ENCODE measurements at places on chromosomes 7 and 10.

- no peak overlapping the region for H3K27ac ChIP-seq
- no peaks in the 10 kb centered on the region for H3K27me3 ChIP-seq
- no peaks in the 10 kb centered on the region for H3K36me3 ChIP-seq
These were observed 178.0 kb downstream of the RNF216 start for GRCh38 chr7:5603241-5604140.

DNA sequence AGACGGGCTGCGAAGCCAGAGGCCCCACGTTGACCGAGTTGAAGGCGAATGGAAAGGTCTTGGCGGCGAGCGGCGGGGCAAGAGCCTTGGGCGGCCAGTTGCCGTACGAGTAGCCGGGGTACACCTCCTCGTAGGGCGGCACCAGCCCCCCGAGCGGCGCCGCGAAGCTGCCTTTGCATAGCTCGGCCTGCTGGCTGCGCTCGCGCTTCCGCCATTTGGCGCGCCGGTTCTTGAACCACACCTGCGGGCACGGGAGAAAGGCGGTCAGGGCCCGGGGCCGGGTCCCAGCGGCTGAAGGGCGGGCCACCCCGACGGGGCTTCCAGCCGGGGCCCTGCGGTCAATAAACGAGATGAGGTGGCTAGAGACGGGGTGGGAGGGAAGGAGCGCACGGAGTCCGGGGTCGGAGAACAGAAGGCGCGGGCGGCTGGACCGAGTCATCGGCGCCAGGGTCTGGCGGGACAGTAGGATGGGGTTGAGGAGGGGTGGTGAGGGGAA is 4.8 kb downstream of the ELOVL3 start:
- H3K4me1 ChIP-seq, result peaks cover 10% of the 10 kb centered on the region
- no peak overlapping the region for H3K27ac ChIP-seq
- H3K4me3 ChIP-seq, result peak overlapping the region; percentile 57
- DNase-seq, result peak; percentile 51
- no peaks in the 10 kb centered on the region for H3K36me3 ChIP-seq

DNA sequence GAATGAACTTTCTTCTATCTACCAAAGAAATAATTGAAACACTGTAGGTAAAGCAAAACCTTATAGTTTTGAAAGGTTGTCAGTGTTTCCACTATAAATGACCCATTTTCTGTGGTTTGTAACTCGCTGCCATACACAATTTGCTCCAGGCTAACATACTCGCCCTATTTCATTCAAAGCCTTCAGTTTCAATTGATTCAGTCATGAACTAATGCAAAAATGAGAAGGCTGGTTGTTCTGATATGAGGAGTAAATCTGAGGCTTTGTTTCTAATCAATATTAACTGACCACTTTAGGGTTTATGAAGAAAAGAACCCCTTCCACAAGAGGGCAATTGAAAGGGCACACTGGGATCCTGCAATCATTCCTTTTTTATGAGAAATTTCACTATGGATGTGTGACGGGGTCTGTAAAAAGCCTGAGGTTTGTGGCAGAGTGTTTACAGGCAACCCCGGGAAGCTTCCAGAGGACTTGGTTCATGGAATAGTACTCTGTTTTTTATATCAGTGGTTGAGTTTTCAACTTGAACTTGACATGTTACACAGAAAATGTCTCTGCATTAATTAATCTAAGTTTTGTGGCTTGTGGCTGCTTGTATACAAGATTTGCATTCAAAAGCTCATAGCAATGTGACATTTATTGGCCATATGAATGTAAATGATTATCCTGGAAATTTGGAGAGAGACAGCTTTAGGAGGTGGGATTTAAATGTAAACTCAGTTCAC is 133.2 kb downstream of the NRP1 start:
- H3K4me1 ChIP-seq, result no peaks in the 10 kb centered on the region
- H3K27me3 ChIP-seq, result no peaks in the 10 kb centered on the region
- no peak overlapping the region for H3K27ac ChIP-seq
- no peak for DNase-seq
- no peaks in the 10 kb centered on the region for H3K36me3 ChIP-seq
- no peak overlapping the region for H3K4me3 ChIP-seq

GRCh38 chr7:8120390-8121058 is 141.4 kb downstream of the ICA1 start:
- DNase-seq, result no peak
- H3K27me3 ChIP-seq, result no peaks in the 10 kb centered on the region
- H3K4me1 ChIP-seq, result peaks cover 52% of the 10 kb centered on the region
- no peak overlapping the region for H3K4me3 ChIP-seq
- no peak overlapping the region for H3K27ac ChIP-seq
- H3K36me3 ChIP-seq, result peaks cover 16% of the 10 kb centered on the region

DNA sequence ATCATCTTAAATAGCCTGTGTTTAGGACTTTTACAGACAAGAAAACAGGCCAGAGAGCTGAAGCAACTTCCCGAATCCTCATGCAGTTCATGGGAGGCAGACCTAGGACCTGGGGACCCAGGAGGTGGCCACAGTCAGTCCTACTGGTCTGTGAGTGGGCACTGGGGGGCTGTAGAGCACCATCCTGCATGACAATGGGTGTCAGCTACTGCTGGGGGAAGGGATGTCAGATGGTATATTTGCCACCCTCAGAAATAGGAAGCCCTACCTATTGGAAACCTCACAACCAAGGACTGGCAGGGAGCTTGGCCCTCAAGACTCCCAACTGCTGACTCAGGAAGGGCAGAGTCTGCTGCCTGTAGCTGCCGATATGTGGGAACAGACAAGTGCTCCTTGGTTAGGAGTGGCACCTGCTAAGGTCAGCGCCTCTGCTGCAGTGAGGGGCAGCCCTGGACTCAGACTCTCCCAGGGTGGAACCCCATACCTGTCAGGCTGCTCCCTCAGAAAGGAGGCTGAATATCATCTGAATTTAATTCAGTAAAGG is 29.7 kb downstream of the OGDH start:
- peak overlapping the region; percentile 100 for H3K27ac ChIP-seq
- H3K36me3 ChIP-seq, result peaks cover 53% of the 10 kb centered on the region
- H3K27me3 ChIP-seq, result no peaks in the 10 kb centered on the region

DNA sequence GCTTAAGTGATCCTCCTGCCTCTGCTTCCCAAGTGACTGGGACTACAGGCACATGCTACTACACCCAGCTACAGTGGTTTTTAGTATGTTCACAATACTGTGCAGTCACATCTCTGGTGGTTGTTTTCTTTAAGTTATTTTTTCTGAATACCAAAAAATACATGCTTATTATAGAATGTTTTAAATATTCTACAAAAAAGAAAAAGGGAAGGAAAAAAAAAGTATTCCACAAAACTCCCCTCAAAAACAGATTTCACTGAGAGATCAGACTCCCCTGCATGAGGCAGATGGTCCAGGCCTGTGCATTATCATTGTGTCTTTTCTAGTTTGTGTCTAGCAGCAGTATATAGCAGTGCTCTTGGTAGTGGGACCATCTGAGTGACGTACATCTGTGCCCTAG is 36.8 kb downstream of the OGDH start:
- H3K4me1 ChIP-seq, result peaks cover 38% of the 10 kb centered on the region
- DNase-seq, result no peak
- H3K27me3 ChIP-seq, result no peaks in the 10 kb centered on the region

- no peaks in the 10 kb centered on the region for H3K27me3 ChIP-seq
- H3K27ac ChIP-seq, result no peak overlapping the region
- no peaks in the 10 kb centered on the region for H3K36me3 ChIP-seq
- H3K4me1 ChIP-seq, result no peaks in the 10 kb centered on the region
These were observed 446.6 kb downstream of the ANKRD7 start for GRCh38 chr7:118671149-118671548.

GRCh38 chr7:10121631-10122030 is 852.0 kb upstream of the PHF14 start:
- H3K27me3 ChIP-seq, result no peaks in the 10 kb centered on the region
- H3K27ac ChIP-seq, result no peak overlapping the region
- no peaks in the 10 kb centered on the region for H3K36me3 ChIP-seq
- no peak for DNase-seq
- H3K4me3 ChIP-seq, result no peak overlapping the region

GRCh38 chr7:92798517-92799249 is 37.7 kb downstream of the CDK6 start:
- no peaks in the 10 kb centered on the region for H3K27me3 ChIP-seq
- no peak overlapping the region for H3K4me3 ChIP-seq
- H3K27ac ChIP-seq, result no peak overlapping the region
- DNase-seq, result no peak
- peaks cover 37% of the 10 kb centered on the region for H3K4me1 ChIP-seq

GRCh38 chr10:27710014-27710413 is 35.6 kb downstream of the MKX start:
- no peak for DNase-seq
- H3K27ac ChIP-seq, result no peak overlapping the region
- H3K4me1 ChIP-seq, result no peaks in the 10 kb centered on the region
- H3K36me3 ChIP-seq, result no peaks in the 10 kb centered on the region

GRCh38 chr7:51647931-51648351 is 331.3 kb upstream of the COBL start:
- no peak for DNase-seq
- H3K36me3 ChIP-seq, result no peaks in the 10 kb centered on the region
- H3K27ac ChIP-seq, result no peak overlapping the region
- H3K4me1 ChIP-seq, result no peaks in the 10 kb centered on the region
- H3K27me3 ChIP-seq, result no peaks in the 10 kb centered on the region

GRCh38 chr10:7577176-7577575 is 89.6 kb downstream of the ITIH5 start:
- DNase-seq, result no peak
- H3K36me3 ChIP-seq, result no peaks in the 10 kb centered on the region
- no peak overlapping the region for H3K4me3 ChIP-seq
- no peak overlapping the region for H3K27ac ChIP-seq
- H3K27me3 ChIP-seq, result no peaks in the 10 kb centered on the region
- H3K4me1 ChIP-seq, result no peaks in the 10 kb centered on the region

DNA sequence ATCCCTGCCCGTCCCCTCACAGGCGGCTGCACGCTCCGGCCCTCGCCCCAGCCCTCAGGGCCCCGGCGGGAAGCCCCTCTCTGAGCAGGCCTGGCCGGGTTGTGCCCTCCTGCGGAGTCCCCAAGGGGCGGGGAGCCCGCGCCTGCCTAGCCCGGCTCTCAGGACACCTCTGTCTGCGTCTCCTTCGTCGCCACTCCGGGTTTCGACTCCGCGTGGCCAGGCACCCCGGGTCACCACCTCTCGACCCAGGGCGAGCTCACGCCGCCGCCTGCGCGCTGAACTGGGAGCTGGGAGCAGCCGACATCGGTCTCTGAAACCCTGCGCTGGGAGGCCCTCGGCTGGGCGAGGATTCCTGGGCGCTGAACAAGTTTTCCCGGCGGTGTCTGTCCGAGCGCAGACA is 6.2 kb upstream of the OGDHL start:
- no peaks in the 10 kb centered on the region for H3K4me1 ChIP-seq
- no peak overlapping the region for H3K4me3 ChIP-seq
- H3K27me3 ChIP-seq, result peaks cover 47% of the 10 kb centered on the region
- DNase-seq, result no peak

DNA sequence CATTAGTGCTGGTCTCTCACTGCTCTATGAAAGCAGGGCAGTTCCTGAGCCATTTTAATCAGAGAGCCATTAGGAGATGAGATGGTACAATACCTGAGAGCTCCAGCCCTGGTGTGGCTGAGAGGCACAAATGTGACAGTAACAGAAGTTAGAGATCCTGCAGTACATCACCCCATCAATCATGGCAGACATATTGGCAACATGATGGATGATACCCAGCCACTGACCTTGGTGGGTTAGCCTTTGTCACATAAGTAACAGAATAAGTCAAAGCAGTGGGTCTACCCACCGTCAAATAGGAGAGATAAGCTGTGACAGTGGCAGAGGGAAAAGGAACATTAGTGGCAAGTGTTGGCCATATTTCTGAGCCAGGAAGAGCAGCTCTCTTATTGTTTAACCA is 53.3 kb upstream of the NXPH1 start:
- H3K36me3 ChIP-seq, result no peaks in the 10 kb centered on the region
- H3K4me1 ChIP-seq, result peaks cover 4% of the 10 kb centered on the region
- no peak for DNase-seq
- H3K27me3 ChIP-seq, result peaks cover 6% of the 10 kb centered on the region
- no peak overlapping the region for H3K4me3 ChIP-seq

GRCh38 chr7:149224352-149224751 is 15.1 kb upstream of the ZNF212 start:
- H3K4me1 ChIP-seq, result no peaks in the 10 kb centered on the region
- peaks cover 30% of the 10 kb centered on the region for H3K36me3 ChIP-seq
- H3K4me3 ChIP-seq, result no peak overlapping the region
- H3K27ac ChIP-seq, result no peak overlapping the region
- no peak for DNase-seq

GRCh38 chr10:88463811-88464210 is 119.3 kb downstream of the RNLS start:
- H3K27me3 ChIP-seq, result peaks cover 27% of the 10 kb centered on the region
- no peak for DNase-seq
- no peaks in the 10 kb centered on the region for H3K36me3 ChIP-seq
- H3K4me3 ChIP-seq, result no peak overlapping the region
- no peaks in the 10 kb centered on the region for H3K4me1 ChIP-seq
- H3K27ac ChIP-seq, result no peak overlapping the region

DNA sequence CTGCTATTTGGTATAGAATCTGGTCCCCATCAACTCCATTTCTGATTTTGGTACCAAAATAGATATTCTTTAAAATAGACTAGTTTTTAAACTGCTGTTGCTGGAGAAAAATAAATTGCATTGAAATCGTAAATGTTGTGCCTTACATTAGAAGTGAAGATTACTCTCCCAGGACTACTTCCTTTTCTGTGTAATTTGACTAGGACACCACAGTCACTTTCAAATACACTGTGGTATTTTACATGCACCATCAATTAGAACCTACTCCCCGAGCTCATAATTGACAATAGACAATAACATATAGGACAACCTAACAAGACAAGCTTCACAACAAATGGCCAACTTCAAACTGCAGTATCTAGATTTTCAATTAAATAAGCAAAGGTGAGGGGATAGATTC is 211.5 kb downstream of the DGKB start:
- no peaks in the 10 kb centered on the region for H3K27me3 ChIP-seq
- H3K36me3 ChIP-seq, result no peaks in the 10 kb centered on the region
- no peak for DNase-seq
- H3K4me1 ChIP-seq, result no peaks in the 10 kb centered on the region

DNA sequence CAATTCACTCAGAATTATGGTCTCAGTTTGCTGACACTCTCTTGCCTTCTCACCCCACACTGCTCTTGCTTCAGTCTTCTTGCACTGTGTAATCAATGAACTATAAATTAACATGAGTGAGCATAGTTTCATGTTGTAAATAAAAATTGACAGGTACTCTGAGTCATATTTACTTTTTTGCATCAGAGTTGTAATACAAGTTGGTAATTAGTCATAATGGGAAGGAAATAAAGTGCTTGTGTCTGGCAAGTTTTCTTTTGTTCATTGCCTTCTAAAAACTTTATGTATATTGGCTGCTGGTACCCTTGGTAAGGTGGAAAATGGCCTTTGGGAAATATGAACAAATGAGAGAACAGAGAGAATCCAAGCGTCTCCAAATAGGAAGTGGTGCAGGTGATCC is 169.3 kb upstream of the MAGI2 start:
- no peak overlapping the region for H3K27ac ChIP-seq
- no peaks in the 10 kb centered on the region for H3K27me3 ChIP-seq
- H3K4me1 ChIP-seq, result no peaks in the 10 kb centered on the region
- H3K36me3 ChIP-seq, result no peaks in the 10 kb centered on the region

DNA sequence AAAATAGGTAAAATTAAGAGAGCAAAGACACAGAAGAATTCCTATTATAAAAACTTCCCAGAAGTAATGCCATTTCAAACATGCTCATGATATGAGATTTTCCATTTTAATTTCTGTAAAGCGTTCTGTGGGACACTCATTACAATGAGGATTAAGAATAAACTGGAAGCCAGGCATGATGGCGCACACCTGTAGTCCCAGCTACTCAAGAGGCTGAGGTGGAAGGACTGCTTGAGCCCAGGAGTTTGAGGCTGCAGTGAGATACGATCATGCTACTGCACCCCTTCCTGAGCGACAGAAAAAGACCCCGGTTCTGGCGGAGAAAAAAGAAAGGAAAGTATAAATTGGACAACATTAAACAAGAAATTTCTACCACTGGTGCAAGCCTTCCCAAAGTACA is 1.5 kb downstream of the DNA2 start:
- peak overlapping the region; percentile 72 for H3K27ac ChIP-seq
- H3K4me3 ChIP-seq, result peak overlapping the region; percentile 100
- H3K36me3 ChIP-seq, result peaks cover 31% of the 10 kb centered on the region
- H3K27me3 ChIP-seq, result no peaks in the 10 kb centered on the region
- peaks cover 20% of the 10 kb centered on the region for H3K4me1 ChIP-seq
